ENCODE measurements at places on chromosomes 1 and 21.

DNA sequence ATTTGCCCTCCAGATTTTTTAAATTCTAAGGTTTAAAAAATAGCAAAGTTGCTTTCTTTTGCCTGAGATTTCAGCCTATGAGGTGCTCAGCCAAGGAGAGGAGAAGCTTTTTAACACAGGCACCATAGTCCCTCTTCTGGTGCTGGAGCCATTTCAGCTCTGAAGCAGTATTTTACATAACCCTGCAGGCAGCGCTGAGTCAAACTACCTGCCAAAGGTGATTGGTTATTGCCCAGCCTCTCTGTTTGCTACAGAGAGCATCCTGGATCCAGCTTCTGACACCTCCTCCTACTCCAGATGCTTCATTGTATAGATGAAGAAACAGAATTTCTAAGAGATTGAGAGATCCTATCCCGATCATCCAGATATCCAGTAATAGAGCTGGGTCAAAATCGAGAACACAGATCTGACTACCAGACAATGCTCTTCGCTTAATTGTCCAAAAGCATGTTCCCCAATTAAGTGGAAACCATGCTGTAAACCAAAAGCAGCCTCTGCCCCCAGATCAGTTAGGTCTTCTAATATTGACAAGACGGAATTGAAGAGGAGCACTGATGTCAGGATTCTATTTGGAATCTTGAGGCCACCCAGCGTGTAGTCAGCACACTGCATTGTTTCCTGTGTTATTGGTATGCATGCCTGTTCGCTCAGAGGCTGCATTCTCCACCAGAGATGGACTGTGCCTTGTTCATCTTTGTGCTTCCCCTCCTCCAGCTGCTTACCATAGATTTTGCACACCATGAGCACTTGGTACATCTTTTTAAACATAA is 22.1 kb downstream of the RGS8 start:
- no peak for DNase-seq

DNA sequence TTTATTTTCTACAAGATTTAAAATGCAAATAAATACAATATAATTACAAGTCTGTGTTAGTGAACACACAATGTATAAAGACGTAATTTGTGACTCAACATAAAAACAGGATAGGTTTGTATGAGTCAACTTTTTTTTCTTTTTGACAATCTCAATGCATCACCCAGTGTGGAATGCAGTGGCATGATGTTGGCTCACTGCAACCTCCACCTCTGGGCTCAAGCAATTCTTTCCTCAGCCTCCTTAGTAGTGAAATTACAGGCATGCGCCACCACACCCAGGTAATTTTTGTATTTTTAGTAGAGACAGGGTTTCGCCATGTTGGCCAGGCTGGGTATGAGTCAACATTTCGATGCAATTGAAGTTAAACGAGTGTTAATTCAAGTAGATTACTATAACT is 5.9 kb upstream of the SPRR2E start:
- no peak for DNase-seq

DNA sequence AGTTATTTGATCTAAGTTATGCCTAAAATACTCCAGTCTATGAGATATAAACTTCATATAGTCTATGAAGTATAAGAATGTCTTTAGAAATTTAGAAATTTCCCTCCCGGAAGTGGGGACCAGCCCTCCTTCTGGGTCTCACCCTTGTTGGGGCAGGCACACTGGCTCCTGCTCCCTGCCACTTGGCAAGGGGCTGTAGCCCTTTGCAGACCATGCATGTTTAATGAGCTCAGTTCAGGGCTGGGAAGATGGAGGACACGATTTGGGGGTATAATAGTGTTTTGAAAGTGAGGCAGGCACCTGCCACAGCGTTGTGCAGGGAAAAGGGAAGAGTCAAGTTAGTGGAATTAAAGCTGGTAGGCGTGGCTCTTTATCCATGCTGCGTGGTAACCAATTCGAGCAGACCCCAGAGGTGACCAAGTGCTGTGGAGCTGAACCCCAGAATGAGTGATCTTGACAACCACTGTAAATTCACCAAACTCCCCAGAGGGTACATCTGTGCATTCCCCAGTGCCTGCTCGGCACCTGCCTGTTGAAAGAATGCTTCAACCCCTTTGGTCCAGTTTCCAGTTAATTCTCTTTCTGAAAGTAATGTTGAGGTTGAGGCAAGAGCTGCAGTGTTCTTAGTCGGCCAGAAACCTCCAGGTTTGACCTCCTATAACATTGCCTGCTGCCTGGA is 79.6 kb downstream of the DOP1B start:
- no peak for DNase-seq

- no peak for DNase-seq
Observed at GRCh38 chr1:221239792-221240191, 360.5 kb downstream of the HLX start.

GRCh38 chr1:226635456-226635941 is 86.9 kb downstream of the STUM start:
- no peak for DNase-seq

DNA sequence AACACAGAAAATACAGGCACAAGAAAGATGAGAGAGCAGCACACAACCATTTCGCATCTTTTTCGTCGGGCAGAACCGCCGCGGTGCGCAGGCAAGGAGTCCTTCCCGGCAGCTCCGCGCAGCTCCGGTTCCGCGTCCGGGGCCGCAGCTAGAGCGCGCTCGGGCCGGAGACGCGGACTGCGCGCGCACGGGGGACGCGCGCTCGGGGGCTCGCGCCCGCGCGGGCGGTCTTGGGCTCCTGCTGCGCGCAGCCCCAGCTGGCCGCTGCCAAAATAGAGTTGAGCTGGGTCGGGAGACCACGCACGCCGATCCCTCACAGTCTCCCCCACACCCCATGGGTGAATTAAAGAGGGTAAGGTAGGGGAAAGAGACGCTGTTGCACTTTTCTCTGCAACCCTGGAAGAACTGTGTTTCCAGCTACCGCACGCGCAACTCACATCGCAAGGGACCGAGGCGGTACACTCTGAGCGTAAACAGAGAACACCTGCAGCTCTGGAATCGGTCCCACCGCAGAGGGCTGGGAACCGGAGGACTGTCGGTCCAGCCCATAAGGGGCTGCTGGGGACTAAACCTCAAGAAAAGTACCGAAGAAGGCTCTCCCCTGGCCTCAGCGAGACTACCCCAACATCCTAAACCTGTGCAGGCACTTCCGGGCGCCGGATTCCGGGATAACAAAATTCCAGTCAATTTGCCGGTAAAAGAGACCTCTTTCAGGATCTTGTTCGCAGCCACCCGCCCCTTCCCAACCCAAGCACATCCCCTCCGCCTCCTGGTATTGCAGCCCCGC is 1.7 kb downstream of the NR5A2 start:
- no peak for DNase-seq

- DNase-seq, result no peak
Observed at GRCh38 chr1:196098000-196098399, 510.2 kb downstream of the KCNT2 start.

DNA sequence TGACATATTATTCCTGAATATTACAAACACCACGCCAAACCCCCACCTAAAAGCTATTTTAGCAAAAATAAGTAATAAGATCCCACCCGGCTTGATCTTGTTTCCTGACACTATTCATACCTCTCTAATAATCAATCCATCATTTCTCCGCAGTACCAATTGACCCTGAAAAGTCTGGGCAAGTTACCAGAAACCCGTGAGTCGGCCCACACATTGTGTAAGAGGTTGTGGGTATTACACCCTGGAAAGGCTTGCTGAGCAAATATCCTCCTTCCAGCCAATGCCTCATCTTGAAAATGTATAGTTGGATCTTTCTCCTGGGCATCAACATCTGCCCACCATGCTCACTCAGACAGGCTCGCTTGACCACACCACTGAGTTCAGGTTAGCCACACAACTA is 451.0 kb downstream of the TTLL7 start:
- no peak for DNase-seq

- no peak for DNase-seq
Observed at GRCh38 chr1:97820470-97821188, 100.2 kb downstream of the DPYD start.

DNA sequence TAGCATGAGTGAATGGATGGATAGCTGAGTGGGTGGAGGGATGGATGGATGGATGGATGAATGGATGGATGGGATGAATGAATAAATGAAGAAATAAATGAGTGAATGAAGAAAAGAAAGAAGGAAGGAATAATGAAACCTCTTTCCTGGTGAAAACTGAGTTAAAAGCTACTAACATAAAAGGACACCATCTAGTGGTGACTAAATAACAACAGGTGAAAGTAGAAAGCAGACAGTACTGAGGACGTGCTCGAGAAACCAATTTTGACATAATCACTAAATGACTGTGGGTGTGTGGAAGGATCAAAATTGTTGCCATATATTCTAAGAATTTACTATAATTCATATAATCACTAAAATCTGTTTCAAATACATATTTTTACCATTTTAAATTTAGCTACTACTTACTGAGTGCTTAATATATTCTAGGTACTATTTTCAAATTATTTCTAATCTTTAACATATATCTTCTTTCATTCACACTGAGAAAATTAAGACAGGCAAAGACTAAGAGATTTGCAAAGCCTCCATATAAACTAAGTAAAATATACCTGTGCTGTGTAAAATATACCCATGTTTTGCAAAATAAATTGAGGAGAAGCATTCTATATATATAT is 522.9 kb downstream of the LRRIQ3 start:
- DNase-seq, result no peak

All from activated T-cell treated with anti-CD3 and anti-CD28 coated beads for 4 hours (primary cell).